ENCODE measurements at places on chromosomes 7 and 10. TPM values are rescaled to one million over a fixed set of nuclear protein-coding genes. Genes with fewer than 3 reads are reported as not detected.

Gene RALA
- total RNA-seq = 20.9 TPM

Gene OPN4
- 0.17 TPM for total RNA-seq

Gene TFPI2
- total RNA-seq = 189 TPM

Gene UCN3
- total RNA-seq = not detected

Gene TMUB1
- 67.2 TPM for total RNA-seq

Gene CALML3
- total RNA-seq = not detected

Gene DDC
- total RNA-seq = 4.4 TPM

Gene CALY
- not detected for total RNA-seq

Gene PON3
- total RNA-seq = not detected

Gene ELAPOR2
- 0.98 TPM for total RNA-seq

Gene PPP1R17
- total RNA-seq = not detected

Gene FOXP2
- 2.4 TPM for total RNA-seq

Gene CALHM3
- not detected for total RNA-seq

Gene SSMEM1
- not detected for total RNA-seq

Gene HOXA13
- total RNA-seq = 0.70 TPM

Gene HOXA7
- 5.1 TPM for total RNA-seq

Gene PDLIM1
- 14.8 TPM for total RNA-seq

Gene ZNF727
- total RNA-seq = not detected

Gene HIBADH
- 171 TPM for total RNA-seq

Gene TDRD1
- not detected for total RNA-seq

Gene HOXA11
- total RNA-seq = not detected

Gene STEAP4
- not detected for total RNA-seq
